GM10248 (cell line): ENCODE measurements at places on chromosomes 13 and 19.

GRCh38 chr13:62324842-62325241 is 909.2 kb upstream of the PCDH20 start:
- no peak for DNase-seq

DNA sequence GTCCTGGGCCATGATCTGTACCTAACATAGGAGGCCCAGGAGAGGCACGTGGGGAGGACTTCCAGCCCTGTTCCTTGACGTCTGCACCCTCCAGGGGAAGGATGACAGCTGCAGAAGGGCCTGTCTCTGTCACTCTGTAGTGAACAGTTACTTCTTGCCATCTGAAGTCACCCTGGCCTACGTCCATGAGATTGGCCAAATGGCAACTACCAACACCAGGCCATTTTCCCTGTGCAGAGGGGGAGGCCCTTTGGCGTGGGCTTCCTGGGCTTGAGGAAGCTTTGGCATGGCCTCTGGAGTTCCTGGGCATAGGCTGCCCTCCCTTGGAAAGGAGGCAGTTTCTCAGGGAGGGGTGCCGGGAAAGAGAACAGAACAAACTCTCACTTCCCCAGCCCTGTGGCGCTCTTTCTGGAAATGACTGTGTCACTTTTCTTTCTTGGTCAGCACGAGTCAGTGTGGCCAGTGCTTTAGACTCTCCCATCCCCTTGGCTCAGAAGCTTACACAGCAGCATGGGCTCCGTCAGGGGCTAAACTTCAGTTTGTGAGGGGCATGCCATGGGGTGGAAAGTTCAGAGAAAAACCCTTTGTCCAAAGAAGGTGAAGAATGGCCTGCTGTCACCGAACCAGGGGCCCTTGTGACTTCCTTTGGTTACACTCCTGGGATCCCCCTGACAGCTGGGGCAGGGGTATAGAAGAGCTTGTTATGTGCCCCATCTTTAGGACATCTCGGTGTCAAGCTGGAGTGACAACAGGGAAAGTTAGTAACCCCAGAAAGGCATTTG is 5.3 kb downstream of the CARM1 start:
- peak; percentile 74 for DNase-seq

DNA sequence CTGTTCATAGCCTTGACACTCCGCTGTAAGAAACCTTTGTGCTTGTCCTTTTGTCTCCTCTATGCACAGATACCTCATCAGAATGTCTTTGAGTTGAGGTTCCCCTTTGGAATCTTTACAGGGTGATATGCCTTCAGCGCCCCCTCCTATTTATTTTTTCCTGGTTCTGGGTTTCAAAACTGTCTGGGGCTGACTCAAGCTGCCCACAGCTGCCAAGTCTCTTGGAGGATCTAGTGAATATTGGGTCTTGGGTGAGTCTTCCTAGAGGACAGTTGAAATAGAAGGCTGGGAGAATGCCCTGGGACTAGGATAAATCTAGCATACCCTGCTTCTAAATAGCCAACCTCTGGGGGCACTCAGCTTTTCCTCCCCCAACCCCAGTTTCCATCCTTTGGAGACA is 930 bp downstream of the ZNF136 start:
- no peak for DNase-seq

DNA sequence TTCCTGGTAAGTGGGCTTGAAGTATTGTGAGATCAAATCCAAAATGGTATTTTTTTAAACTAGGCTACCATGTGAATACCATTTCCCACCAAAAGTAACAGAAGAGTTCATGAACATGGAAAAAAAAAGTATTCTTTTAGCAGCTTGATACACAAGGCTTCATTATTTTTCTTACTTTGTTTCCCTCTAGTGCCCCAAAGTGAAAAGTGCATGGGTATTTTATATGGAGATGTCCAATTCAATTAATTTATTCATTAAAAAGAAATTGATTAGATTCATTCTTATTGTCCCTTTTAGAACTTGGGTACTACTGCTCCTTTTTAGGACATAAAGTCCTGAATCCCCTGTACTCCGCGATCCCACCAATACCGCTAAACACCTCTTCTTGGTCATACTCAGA is 28.6 kb upstream of the SCEL start:
- no peak for DNase-seq

GRCh38 chr13:38952827-38953226 is 37.8 kb downstream of the STOML3 start:
- no peak for DNase-seq

DNA sequence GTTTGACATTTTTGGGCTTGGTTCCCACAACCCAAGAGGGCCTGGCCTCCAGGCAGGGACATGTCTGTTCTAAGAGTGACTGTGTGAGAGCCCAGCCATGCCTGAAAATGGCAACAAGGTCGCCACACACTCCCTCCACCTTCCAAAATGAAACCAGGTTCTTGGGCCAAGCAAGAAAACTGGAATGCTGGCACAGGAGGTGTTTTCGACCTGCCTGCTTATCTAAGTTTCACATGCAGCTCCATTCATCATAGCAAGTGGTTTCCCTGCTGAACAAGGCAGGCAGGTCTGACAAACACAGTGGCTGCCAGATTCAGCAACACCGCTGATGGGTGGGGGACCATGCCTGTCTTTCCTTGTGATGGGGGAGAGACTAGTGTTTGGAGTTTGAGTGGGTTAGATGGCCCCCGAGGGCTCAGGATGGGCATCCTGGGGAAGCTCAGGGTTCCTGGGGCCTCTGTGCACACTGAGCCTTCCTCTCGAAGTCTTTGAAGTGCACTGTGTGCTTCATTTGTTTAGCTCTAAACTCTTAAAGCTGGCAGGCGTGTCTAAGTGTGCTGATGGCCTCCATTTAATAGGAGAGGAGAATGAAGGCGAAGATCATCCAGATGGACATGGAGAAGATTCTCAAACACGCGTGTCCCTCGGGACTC is 17.9 kb upstream of the GAS6 start:
- DNase-seq, result no peak

GRCh38 chr19:40357640-40358039 is 9.1 kb downstream of the PLD3 start:
- no peak for DNase-seq

GRCh38 chr13:29991343-29991742 is 140.9 kb upstream of the UBL3 start:
- no peak for DNase-seq

DNA sequence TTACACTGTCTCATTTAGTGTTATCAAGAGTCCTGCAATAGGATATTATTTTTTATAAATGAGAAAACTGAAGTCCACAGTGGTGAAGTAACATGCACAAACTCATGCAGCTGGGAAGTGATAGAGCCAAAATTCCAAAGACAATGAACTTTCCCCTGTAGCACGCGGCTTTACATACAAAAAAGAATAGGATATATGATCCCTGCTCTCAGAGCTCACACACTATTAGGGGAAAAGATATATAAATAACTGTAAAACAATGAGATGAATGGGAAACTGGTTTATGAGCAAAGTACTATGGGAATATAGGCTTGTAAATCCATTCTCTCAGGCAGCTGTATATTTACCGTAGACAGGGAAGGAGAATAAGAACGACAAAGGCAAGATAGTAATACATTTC is 39.7 kb downstream of the THSD1 start:
- DNase-seq, result no peak

DNA sequence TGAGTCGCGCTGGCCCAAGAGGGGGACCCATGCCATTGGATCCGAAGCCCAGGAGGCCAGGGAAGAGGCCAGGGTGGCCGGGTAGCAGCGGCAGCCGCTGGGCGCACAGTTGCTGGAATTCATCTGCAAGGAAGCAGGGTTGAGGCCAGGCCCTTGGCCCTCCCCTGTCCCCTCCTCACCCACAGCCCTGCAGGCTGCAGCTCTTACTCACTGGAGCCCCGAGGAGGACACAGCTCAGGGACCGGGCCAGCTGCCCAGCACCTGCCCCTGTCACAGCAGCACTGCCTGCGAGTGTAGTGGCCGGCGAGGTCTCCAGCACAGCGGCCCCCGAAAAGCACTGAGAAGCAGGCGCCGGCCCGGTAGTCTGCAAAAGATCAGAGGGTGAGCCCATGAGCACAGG is 11.2 kb downstream of the FBN3 start:
- DNase-seq, result no peak

- DNase-seq, result no peak
Measured at GRCh38 chr19:13844130-13844631, 32.8 kb upstream of the NANOS3 start.

- no peak for DNase-seq
Measured at GRCh38 chr19:34590228-34590627, 86.7 kb downstream of the SCGB2B2 start.
